Central memory CD4-positive, alpha-beta T cell (primary cell): ENCODE measurements at places on chromosomes 4 and X.

GRCh38 chrX:101206471-101206870 is 13.1 kb upstream of the DRP2 start:
- DNase-seq, result peak; percentile 2

DNA sequence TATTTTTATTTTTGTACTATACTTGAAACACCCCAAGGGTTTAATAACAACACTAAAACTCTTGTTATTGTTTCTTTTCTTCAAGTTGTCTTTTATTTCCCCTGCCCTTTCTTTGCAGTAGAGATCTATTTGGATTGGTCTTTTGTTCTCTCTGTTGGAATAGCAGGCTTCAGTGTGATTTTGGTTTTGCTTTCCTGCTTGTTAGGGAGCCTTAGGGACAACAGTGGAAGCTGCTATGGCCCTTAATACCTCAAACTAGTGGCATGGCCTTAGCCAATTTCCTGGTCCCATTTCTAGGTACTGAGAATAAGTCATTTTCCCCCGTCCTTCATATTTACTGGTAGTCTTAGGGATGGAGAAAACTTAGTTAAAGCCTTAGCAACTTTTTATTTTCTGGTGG is 535.4 kb upstream of the NDST4 start:
- no peak for DNase-seq

DNA sequence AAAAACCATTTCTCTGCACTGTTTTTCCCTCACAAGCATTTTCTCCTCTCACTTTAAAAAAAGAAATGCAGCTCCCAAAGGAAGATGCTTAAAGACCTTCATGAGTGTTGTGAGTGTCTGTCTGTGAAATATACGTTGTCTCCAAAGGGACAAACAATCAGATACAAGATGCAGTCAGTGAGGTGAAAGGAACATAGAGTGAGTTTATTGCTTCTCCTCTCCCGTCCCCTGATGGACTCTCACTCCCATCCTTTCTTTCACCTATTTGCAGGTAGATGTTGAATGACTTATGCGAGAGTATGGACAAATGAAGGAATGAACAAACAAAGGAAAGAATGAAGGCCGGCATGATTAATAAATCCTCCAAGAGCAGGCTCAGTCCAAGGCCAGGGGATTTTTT is 561.2 kb upstream of the DIPK2B start:
- DNase-seq, result no peak

DNA sequence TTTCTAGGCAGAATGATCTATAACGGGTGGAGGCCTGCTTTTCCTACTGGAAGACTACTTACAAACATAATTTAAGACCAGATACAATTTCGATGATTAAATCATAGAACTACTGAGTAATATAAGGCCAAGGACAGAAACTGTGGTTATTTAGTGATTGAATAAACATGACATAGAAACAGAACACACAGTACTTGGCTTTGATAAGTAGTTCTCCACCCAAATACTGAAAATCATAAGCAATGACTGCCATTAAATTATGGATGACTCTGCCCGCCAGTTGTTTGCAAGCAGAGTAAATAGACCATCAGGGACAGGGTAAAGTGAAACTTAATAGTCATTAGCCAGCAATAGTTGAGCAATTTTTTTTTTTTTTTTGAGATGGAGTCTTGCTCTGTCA is 17.2 kb upstream of the SMIM14 start:
- no peak for DNase-seq

- DNase-seq, result no peak
Observed at GRCh38 chr4:146428298-146428697, 93.4 kb downstream of the SLC10A7 start.

DNA sequence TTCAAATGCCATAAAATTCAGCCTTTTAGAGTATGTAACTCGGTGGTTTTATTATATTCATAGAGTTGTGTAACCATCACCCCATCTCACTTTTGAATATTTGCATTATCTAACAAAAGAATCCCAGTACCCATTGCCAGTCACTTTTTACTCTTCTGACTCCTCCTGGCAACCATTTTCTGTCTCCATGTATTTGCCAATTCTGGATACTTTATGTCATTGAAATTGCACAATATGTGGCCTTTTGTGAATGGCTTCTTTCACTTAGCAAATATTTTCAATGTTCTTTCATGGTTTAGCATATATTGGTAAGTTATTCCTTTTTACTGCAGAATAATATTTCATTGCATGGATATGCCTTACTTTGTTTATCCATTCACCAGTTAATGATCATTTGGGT is 79.9 kb downstream of the SLIT2 start:
- DNase-seq, result no peak

DNA sequence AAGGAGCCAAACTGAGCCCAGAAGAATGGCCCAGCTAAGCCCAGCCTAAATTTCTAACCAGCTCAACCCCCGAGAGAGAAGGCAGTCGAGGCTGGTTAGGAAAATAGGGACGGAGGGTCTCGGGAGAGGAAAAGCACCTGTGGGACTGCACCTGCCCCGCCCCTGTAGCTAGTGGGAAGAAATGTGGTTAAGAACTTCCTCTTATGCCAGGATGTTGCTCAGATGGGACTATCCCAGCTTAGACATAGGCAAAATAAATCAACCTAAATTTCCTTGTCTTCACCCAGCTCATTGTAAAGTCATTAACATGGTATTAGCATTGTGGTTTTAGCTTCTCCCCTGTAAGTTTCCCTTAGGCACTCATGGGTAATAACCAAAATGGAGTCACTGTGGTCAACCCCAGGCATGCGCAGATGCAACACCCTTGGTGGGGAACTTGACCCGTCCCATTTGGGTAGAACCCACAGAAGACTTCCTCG is 86.8 kb downstream of the ZNF718 start:
- DNase-seq, result no peak

GRCh38 chr4:78682070-78682469 is 94.1 kb upstream of the BMP2K start:
- no peak for DNase-seq
